NCI-H1048 (cell line): ENCODE measurements at places on chromosomes 16 and 17.
A peak's percentile ranks its signal among the peaks of the same experiment; 100 is the strongest.

DNA sequence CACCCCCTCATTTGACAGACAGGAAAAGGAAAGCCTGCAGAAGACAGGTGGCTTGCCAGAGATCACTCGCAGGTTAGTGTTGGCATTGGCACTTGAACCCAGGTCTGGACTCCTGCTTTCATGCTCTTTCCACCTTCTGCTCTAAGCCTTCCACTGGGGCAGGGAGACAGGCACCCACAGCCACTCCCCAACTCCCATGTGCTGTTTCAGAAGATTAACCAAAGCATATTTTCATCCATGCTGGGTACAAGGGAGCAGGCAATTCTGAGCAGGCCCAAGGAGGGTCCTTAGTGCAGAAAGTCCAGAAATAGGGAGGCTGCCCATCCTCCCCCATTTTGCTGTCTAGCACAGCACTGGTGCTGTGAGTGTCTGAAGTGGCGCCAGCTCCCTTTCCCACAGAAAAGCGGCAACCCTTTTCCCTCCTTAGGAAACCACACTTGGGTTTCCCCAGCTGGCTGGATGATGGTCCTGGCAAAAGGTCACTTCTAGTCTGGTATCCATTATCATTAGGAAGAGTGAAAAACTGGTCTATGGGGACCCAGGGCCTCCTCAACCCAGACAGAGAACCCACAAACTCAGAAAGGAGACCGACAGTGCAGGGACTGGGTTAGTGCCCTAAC lies 2.0 kb upstream of the CAVIN1 start:
- DNase-seq = no peak

- DNase-seq = no peak
Measured at GRCh38 chr17:17156511-17156910, 49.6 kb downstream of the PLD6 start.

DNA sequence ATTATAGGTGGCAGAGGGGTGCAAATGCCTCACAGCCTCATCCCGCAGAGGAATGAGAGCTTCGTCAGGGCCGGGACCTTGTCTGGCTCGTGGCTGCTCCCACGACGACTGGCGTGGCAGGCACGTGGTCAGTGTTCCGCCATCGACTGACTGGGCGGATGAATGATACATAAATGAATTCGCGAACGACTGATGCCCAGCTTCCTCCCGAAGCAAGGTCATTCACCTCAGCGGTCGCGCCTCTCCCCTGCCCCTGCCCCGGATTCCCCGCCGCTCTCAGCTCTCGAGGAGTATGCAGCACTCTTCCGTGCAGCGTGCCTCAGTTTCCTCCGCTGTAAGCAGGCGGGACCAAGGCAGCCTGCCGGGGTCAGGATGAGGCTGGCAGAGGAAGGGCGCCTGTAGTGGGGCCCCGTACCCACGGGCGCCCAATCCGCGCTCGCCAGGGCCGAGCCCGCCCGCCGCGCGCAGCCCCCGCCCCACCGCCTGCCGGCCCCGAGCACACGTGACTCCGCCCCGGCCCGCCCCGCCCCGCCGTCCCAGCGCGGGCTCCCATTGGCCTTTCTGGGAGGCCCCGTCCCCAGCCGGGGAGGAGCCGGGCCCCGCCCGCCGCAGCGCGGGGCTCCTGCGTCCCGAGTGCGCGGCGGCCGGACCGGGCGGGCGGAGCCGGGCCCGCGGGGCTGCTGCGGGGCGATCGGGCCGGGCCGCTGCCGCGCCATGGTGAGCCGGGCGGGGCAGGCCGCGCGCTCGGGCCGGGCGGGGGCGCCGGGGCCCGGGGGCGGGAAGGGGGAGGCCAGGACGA lies at the start of gene SNN:
Gene SNN, plus strand, starts transcription at position 632 of the 799 bp plus-strand sequence. CDS start 7,605 bp downstream, outside the sequence.
- DNase-seq = peak; percentile 40

DNA sequence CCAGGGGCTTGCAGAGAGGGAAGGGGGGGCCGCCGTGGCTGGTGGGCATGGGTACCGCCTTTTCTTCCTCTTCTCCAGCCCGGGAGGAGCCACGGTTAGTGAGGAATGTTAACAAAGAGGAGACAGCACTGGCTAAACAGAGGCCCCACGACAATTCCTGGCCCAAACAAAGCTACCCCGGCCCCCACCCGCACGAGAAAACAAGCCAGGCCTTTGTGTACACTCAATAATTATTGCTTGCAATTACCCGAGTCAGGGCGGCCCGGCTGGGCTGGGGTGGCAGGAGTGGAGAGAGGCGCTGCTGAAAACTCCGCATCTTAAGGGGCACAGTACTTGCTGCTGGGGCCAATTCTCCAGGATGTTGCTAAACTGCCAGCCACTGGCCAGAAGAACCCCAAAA lies 56.4 kb downstream of the IRX5 start:
- DNase-seq = no peak
